ENCODE measurements at places on chromosomes 3 and 15.

DNA sequence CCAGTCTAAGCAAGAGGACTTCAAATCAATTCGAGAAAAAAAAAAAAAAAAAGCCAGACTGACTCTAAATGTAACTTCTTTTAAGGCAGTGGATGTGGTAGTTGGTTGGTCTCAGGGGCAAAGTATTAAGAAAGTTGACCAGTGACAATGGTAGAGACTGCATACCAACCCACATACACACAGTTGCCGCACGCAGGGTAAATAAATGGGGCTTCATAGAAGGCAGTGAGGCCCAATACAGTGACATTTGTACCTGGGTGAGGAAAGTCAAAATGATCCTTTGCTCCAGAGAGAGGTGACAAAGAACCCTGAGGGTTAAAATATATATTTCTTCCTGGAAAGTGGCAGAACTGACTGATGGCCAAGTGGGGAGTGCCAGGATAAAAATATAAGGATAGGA lies 100.8 kb upstream of the MEX3B start:
- no peak for DNase-seq

GRCh38 chr15:62951481-62951880 lies 91.1 kb upstream of the TPM1 start:
- no peak for DNase-seq

DNA sequence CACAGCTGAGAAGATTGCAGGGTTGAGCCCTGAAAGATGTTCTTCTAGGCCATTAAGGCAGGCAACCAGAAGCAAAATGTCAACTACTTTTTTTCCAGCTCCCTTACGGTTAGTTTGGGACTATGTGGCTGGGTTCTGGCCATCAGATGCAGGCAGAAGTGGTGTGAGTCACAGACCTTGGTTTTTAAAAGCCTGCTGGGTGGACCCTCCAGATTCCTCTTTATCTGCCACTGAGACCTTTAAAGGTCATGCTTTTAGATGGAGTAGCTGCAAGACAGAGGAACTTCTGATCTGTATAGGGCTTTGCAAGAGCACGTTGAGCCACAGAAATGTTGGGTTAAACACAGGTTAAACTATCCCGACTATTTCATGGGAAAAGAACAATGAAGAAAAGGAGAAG lies 102.9 kb downstream of the CHST2 start:
- no peak for DNase-seq

DNA sequence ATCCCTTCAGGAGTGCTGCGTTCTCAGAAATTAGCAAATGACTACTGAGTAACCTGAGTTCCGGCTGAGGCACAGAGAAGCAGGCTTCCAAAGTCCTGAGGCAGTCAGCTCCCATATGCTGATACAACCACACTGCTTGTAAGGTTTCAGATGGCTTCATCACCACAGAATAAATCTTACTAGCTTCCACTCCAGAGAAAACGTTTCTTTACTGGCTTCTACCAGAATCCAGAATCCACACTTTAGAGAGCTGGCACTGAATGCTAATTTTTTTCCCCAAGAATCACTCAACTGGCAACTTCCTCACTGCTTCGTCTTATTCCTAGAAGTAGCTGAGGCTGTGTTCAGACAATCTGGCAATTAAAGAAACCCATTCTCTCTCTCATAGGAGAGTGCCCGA lies 21.4 kb downstream of the TAMM41 start:
- DNase-seq = no peak

DNA sequence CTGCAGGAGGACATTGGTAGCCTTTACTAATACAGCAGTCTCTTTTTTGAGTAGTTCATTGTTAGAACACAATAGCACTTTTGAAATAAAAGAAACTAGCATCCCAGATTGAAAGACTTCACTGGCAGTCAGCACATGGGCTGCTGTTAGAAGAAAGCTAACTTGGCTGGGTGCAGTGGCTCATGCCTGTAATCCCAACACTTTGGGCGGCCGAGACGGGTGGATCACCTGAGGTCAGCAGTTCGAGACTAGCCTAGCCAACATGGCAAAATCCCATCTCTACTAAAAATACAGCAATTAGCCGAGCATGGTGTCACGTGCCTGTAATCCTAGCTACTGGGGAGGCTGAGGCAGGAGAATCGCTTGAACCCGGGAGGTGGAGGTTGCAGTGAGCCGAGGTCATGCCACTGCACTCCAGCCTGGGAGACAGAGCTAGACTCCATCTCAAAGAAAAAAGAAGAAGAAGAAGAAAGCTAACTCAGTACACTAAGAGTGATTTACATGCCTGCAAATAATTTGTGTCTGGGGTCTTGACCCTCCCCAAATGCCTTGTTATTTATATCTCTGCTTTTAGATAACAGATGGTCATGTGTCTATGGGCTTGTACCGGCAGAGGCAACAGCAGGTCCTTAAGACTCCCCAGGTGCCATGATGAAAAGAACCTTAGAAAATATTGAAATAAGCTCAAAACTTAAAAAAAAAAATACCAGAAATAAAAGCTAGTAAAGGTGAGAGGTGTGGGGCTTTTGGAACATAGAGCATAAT lies 9.7 kb downstream of the TPM1 start:
- no peak for DNase-seq

GRCh38 chr15:97234851-97235610 lies 725.5 kb upstream of the ARRDC4 start:
- DNase-seq = peak; percentile 3

GRCh38 chr3:167776066-167776685 lies 40.7 kb downstream of the SERPINI1 start:
- no peak for DNase-seq

DNA sequence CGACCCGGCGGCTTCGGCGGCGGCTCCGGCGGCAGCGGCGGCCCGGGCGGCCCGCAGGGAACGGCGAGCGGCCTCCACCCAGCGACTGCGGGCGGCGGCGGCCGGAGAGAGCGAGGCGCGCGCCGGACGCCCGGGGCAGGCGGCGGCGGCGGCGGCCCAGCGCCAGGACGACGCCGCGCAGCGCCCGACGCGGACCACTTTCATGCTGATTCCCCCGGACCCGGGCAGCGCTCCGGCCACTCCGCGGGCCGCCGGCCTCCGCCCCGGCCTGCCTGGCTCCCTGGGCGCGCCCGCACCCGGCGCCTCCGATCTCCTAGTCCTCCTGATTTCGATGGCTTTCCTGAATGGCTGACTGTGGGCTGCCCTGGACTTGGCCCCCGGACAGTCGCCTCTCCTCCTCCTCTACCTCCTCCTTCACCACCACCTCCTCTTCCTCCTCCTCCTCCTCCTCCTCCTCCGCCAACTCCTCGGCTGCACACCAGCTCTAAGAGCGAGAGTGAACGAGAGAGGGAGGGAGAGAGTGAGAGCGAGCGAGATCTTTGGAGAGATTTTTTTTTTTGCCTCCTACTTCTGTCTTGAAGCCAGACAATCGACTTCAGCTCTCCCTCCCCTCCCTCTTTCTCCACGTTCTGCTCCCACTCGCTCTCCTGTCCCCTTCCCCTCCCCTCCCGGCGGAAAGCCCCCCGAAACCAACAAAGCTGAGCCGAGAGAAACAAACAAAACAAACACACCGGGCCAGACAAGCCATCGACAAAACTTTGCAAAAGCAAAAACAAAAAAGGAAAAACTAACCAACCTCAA lies 844 bp downstream of the NR2F2 start:
- DNase-seq = no peak

DNA sequence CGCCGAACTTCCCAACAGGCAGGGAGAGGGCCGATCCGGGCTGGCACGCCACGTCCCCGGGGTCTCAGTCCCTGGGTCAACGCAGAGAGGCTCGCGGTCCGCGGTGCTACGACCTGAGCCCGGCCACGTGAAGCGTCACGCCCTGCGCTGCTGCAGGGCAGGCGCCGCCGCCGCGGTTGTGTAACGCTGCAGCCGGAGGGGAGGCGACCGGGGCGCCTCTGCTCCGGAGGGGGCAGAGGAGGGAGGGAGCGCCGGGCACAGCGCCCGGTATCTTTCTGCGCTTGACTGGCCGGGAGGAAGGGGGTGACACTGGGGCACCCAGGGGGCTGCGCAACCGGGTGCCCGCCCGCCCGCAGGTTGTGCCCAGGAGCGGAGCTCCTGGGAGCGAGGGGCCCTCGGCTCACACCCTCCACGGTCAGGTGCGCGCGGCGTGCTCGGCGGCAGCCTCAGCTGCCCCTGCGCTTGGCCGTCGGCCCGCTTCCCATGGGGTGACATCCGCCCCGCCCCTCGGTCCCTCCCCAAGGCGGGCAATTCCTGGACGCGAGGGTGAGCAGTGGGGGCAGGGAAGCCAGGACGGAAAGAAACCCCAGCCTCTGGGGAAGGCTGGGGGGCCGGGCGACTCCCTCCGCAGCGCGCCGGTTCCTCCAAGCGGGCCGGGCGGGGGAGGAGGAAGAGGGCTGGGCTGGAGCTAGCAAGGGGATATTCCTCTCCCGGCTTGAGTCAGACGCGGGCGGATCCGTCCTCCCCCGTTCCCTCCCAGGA lies 852 bp upstream of the BHLHE40 start:
- peak; percentile 89 for DNase-seq

DNA sequence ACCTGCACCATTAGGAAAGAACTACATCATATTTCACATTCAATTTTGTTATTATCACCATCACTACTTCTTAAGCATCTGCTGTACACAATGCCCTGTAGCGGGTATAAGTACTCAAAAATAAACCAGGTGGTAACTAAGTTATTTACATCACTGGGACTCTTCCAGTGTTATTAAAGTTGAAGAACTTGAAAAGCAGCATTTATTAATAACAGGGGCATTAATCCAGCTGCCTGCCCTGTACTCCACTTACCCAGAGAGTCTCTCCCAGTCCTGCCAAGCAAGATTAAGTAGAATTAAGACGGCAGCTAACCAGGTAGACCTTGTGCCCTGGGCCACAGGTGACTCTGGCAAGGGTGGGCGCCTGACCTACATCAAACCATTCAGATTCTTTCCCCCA lies 65.2 kb downstream of the FHIT start:
- no peak for DNase-seq

GRCh38 chr3:197814372-197814771 lies 23.3 kb downstream of the LRCH3 start:
- no peak for DNase-seq

GRCh38 chr3:81161851-81162250 lies 599.6 kb downstream of the GBE1 start:
- DNase-seq = no peak

DNA sequence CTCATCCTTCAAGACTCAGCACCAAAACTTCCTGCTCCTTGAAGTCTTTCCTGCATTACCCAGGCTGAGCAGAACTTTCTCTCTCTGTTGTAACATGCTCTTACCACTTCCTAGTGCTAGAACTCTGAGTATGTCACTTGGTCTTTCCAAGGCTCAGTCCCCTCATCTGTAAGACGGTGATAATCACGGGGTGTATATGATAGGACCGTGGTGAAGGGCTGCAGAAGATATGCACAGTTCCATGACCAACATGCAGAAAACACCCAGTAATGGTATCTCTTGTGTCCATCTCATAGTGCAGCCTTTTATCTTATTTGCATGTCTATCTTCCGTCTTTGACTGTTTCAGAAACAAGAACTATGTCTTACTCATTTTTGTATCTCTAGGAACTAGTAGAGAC lies 154.5 kb downstream of the ZNF621 start:
- no peak for DNase-seq

- DNase-seq = no peak
Observed at GRCh38 chr15:80990955-80991354, 1.3 kb upstream of the MESD start.

- no peak for DNase-seq
Observed at GRCh38 chr3:27127195-27127594, 242.0 kb downstream of the NEK10 start.

GRCh38 chr3:58214484-58215316 lies 3.9 kb upstream of the DNASE1L3 start:
- peak; percentile 37 for DNase-seq

DNA sequence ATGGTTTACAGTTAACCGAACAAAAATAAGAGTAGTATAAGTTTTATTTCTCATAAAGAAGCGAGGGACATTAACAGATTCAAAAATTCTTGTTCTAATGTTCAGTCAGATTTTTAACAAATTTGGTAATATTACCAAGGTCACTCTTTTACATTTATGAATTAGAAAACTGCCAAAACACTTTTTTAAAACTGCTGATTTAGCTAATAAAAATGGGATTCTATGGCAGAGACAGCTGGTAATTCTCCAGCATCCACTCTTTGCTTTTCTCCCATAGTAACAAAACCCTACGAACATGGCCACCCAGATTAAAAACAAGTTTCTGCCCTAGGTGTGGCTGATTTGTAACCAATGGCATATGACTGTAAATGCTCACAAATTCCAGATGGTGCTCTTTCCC lies 71.2 kb downstream of the GPR160 start:
- no peak for DNase-seq

DNA sequence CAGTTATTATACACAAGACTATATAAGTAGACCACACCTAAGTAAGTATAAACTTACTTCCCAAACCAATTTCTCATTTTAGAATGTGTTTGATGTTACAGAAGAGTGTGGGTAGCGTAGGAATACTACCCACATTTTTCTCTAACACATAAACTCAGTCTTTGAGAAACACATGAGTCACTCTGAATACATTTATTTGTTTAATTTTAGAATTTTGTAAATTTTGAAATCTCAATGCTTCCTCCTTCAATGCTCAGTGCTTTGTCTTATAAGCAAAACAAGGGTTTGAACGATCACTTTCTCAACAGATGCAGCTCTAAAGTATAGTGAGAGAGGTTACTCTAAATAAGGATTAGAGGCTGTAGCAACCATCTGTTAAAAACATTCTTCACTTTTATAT lies 700.8 kb downstream of the SI start:
- no peak for DNase-seq

GRCh38 chr15:84807228-84807627 lies 9.9 kb upstream of the ALPK3 start:
- DNase-seq = no peak

DNA sequence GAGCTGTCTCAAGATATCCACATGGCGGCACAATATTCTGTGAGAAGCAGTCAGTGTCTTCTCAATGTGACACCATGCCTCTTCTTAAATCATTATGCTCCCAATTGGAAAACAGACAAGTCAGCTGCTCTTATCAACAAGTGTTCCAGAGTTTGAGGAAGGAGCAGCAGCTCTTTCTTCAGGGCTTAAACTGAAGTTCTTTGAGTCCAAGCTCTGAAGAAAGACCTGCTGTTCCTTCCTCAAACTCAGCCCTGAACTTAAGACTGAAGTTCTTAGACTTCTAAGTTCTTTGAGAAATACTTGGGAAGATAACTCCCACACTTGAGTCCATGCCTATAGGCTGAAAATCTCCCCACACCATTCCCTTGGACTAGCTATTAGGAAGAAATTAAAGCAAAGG lies 43.4 kb downstream of the NPTN start:
- DNase-seq = no peak

DNA sequence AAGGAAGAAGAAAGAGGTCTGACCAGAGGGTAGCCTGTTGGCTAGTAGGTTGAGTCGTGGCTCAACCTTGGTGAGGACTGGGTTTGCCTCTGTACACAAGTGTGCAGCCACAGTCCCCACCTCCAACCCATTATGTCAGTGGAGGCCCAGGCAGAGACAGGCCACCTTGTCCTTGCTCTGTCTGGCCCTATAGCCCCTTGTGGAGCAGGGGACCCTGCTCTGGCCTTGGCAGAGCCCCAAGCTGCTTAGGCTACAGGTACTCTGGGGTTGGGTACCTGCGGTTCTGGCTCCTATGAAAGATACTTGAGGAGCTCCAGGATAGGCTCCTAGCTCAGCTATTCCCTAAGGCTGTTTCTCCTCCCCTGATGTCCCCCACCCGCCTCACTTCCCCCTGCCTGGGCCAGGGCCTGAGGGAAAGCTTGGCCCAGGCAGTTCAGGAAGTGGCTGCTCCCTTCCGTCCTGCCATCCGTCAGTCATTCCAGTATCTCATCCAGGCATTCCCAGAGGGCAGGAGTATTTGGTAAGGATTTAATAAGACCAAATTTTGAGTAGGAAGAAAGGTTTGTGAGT lies 44.0 kb downstream of the FGD5 start:
- no peak for DNase-seq

Measured in activated naive CD4-positive, alpha-beta T cell treated with Interleukin-2 at 50 U/mL for 16 hours (primary cell).